ENCODE measurements at places on chromosomes 16 and 17.

GRCh38 chr17:36501351-36501750 is 14.9 kb downstream of the ZNHIT3 start:
- DNase-seq: no peak

DNA sequence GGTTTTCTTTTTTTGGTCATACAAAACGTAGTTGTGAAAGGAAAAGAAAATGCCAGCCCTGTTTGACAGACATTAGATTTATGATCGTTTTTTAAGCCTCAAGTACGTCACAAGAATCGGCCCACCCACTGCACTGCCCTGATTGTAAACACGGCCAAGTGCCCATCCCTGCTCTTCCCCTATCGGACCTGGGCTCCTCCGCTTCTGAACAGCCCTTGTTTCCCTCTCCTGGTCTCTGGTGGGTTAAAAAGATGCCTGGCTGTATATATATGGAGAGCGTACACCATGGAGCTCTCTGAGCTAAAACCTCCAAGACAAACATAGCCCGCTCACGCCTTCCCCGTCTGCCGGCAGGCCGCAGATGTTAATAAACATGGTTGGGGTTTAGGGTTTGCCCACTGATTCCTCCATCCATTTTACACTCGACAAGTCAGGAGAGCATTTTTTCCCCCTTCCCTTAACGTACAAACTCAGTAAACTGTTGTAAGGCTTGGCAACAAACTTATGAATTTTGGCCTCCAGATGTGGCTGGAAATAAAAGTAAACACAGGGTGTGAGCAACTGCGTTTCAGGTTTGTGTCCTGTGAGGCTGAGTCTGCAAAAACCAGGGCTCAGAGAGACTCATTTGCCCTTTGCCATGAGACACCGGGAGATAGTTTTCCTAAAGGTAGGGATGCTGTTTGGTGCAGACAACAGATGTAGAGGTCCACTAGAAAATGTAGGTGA is 325.9 kb downstream of the SOX9 start:
- DNase-seq: no peak

DNA sequence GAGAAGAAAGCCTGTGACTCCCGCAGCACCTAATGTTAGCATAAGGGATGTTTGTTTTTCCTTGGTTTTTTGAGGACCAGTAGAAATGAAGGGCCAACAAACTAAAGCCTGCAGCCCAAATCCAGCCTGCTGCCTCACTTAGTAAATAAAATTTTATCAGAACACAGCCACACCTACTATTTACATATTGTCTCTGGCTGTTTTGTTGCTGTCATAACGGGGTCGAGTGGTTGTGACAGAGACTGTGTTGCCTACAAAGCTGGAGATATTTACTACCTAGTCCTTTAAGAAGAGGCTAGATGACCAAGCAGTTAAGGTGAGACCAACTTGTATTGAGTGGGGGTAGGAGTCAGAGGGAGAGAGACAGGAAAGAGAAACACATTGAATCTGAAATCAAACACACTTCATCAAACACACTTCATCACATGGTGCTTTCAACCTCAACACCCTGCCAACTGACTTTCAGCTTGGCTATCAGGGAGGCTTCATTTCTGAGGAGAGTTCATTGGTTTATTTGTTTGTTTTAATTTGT is 546.3 kb upstream of the CDH11 start:
- no peak for DNase-seq

DNA sequence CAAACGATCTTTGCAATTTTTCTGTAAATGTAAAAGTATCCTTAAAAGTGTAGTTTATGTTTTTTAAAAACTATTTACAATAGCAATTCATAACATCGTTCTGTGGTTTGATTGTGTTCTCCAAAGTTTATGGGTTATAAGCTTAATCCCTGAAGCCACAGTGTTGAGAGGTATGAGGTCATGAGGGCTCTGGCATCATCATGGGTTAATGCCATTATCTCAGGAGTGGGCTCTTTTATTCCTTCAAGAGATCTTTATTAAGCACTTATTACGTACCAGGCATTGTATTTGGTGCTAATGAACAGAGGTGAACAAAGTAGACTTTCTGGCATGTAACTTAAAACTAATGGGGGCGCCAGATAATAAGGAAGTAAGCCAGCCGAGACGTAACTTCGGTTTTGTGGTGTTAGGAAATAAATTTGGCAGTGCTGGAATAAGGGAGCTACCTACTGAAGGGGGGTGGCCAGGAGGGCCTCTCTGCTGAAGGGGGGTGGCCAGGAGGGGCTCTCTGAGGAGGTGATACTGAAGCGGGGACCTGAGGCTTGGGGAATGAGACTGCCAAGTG is 158.1 kb downstream of the VPS53 start:
- DNase-seq: no peak

- DNase-seq: peak; percentile 1
Measured at GRCh38 chr17:21843318-21843865, 151.1 kb downstream of the KCNJ18 start.

DNA sequence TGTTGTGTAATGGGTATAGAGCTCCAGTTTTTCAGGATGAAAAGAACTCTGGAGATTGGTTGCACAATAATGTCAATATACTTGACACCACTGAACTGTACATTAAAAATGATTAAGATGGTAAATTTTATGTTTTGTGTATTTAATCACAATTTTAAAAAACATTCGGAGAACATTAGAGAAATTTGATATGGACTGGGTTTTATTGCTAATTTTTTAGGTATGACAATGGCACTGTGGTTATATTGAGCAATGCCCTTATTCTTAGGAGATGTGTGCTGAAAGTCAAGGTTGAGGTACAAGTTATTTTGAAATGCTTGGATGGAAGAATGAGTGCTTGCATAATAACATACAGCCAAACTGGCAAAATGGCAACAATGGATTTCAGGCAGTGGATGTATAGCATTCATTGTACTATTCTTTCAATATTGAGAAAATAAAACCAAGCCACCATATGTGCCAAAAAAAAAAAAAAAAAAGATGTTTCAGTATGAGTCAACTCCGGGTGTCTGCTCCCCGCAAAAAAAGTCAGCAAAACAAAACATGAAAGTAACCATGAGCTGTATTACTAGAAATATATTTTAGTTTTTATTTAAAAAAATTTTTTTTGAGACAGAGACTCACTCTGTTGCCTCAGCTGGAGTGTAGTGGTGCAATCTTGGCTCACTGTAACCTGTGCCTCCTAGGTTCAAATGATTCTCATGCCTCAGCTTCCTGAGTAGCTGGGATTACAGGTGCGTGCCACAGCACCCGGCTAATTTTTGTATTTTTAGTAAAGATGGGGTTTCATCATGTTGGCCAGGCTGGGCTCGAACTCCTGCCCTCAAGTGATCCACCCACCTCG is 19.8 kb downstream of the HOXB1 start:
- peak; percentile 62 for DNase-seq

- no peak for DNase-seq
Measured at GRCh38 chr16:11507350-11507749, 79.4 kb downstream of the LITAF start.

GRCh38 chr17:75698659-75699058 is 22.6 kb upstream of the ITGB4 start:
- no peak for DNase-seq

DNA sequence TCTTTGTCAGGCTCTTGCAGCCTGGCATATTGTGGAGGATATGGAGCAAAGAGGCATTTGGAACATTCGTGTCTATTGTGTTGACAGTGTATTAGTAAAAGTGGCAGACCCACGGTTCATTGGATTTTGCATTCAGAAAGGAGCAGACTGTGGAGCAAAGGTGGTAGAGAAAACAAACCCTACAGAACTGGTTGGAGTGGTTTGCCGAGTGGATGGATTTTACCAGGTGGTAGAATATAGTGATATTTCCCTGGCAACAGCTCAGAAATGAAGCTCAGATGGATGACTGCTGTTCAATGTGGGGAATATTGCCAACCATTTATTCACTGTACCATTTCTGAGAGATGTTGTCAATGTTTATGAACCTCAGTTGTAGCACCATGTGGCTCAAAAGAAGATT is 44.5 kb downstream of the EFCAB13 start:
- DNase-seq: no peak

Measured in GM10248 (cell line).